ENCODE measurements at places on chromosomes 7 and 10. TPM values are rescaled to one million over a fixed set of nuclear protein-coding genes. Genes with fewer than 3 reads are reported as not detected.

Gene STX1A
- 13.5 TPM for polyA plus RNA-seq

Gene CARD11
- 0.67 TPM for polyA plus RNA-seq

Gene CD36
- polyA plus RNA-seq: 333 TPM

Gene CDC14C
- polyA plus RNA-seq: not detected

Gene SPOCK2
- 3.4 TPM for polyA plus RNA-seq

All from forelimb muscle (tissue), 1 donor.